ENCODE measurements at places on chromosomes 12 and 14.

- no peak for DNase-seq
These were observed 50.2 kb upstream of the VRK1 start for GRCh38 chr14:96747006-96747405.

- no peak for DNase-seq
These were observed 255.2 kb upstream of the DDHD1 start for GRCh38 chr14:53408175-53408879.

- no peak for DNase-seq
These were observed 14.2 kb upstream of the PAX9 start for GRCh38 chr14:36647417-36647823.

DNA sequence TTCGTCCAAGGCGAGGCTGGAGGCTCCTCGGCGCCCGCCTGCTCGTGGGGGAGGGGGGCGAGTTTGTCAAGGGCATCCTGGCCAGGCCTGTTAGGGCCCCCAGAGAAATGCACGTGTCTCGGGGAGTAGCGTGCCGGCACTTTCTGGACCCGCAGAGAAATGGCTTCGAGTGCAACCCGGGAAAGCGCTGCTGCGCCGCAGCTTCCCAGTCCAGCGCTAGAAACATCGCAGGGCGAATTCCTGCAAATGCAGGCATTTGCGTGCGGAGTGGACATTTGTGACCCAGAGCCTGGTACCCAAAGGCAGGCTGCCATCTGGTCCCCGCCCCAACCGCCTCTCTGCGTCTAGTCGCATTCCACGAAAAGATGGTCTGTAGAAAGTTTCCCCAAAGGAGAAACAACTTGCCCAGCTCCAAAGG is 756 bp downstream of the LGR5 start:
- DNase-seq: no peak

Data from stimulated activated CD8-positive, alpha-beta memory T cell treated with anti-CD3 and anti-CD28 coated beads, Interleukin-15, amount 100 ng/mL, for 24 hours (primary cell).